ENCODE measurements at places on chromosomes 11 and 22. TPM values are rescaled to one million over a fixed set of nuclear protein-coding genes. Genes with fewer than 3 reads are reported as not detected.

C11orf97 gene
- not detected for total RNA-seq

GAL3ST3 gene
- 7.4 TPM for total RNA-seq

CSRP3 gene
- total RNA-seq: not detected

KIF18A gene
- total RNA-seq: 17.7 TPM

RCE1 gene
- 37.5 TPM for total RNA-seq

RASSF10 gene
- 31.6 TPM for total RNA-seq

ASPHD2 gene
- total RNA-seq: 7.5 TPM

SAA4 gene
- total RNA-seq: not detected

TNNT3 gene
- not detected for total RNA-seq

APOA5 gene
- not detected for total RNA-seq

EXPH5 gene
- total RNA-seq: 3.4 TPM

TSPAN32 gene
- not detected for total RNA-seq

OR4C5 gene
- not detected for total RNA-seq

SNX32 gene
- total RNA-seq: 0.84 TPM

OVOL1 gene
- 3.4 TPM for total RNA-seq

OR51I1 gene
- total RNA-seq: not detected

PGR gene
- not detected for total RNA-seq

KCTD14 gene
- 11.9 TPM for total RNA-seq

AMPD3 gene
- total RNA-seq: 21.2 TPM

SMTNL1 gene
- 0.22 TPM for total RNA-seq

ACRV1 gene
- 0.37 TPM for total RNA-seq

CHRNA10 gene
- total RNA-seq: 1.8 TPM

PATE4 gene
- not detected for total RNA-seq

TP53I11 gene
- total RNA-seq: 136 TPM

DEUP1 gene
- total RNA-seq: not detected
